Activated T-cell treated with anti-CD3 and anti-CD28 coated beads, Interleukin-2, amount 50 U/mL, for 72 hours (primary cell): ENCODE measurements at places on chromosomes 1 and 21. TPM values are rescaled to one million over a fixed set of nuclear protein-coding genes. Genes with fewer than 3 reads are reported as not detected.

DNA sequence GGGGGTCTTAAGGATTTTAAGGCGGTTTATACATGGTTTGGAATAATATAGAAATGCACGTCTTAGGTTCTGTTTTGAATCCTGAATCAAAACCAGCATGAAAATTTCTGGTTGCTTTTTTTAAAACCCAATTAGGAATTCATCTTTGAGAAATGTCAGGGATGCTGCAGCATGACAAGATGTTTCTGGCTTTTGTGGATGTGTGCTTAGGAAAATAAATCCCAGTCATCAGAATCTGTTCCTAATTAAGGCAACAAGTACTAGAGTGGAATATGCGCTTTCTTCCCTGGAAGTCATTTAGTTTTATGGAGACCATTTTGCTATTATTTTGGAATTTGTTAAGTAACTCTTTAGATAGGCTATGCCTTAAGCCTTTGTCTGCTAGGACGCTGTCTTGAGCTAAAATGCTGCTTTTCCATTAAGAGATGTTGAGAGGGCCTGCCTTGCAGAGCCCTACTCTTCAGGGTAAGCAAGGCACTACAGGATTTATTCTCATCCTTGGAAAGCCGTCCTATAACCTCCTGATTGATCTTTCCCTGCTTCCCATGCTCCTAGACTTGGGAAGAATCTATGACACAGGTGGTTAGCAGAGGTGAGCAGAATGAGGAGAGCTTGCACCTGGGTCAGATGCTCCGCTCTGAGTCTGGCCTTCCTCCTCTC lies 332.8 kb downstream of the DISC1 start:
- peaks cover 7% of the 10 kb centered on the region for H3K4me1 ChIP-seq
- H3K27ac ChIP-seq = no peak overlapping the region
- no peaks in the 10 kb centered on the region for H3K27me3 ChIP-seq
- H3K36me3 ChIP-seq = no peaks in the 10 kb centered on the region

- peaks cover 23% of the 10 kb centered on the region for H3K27me3 ChIP-seq
- H3K4me1 ChIP-seq = peaks cover 51% of the 10 kb centered on the region
- no peaks in the 10 kb centered on the region for H3K36me3 ChIP-seq
- H3K27ac ChIP-seq = no peak overlapping the region
- DNase-seq = no peak
These were observed 95.2 kb downstream of the KCNJ15 start for GRCh38 chr21:38351961-38352521.

DNA sequence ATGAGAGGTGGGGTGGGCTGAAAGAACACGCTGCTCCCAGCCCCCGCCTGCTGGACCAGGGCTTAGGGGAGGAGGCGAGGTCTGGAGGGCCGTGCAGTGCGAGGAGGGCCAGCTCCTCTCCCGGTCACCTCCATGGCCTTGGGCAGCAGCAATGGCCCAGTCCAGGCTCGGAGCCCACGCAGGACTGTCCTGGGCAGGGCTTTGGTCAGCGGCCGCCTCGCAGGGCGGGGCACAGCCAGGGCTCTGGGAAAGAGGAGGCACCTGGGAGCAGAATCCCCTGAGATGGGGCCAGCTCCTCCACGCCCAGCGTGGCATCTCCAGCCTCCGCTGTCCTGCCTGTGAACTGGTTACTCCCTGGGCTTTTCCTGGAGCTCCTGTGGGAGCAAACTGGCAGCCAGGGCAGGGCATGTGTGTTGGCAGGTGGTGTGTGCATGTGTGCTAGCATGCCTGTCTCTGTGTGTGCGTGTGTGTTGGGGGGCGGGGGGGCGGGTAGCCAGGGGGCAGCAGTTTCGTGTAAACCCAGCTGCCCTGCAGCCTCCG lies 27.4 kb downstream of the ARHGEF16 start:
- H3K27me3 ChIP-seq = no peaks in the 10 kb centered on the region
- H3K4me1 ChIP-seq = no peaks in the 10 kb centered on the region
- DNase-seq = no peak
- no peaks in the 10 kb centered on the region for H3K36me3 ChIP-seq

DNA sequence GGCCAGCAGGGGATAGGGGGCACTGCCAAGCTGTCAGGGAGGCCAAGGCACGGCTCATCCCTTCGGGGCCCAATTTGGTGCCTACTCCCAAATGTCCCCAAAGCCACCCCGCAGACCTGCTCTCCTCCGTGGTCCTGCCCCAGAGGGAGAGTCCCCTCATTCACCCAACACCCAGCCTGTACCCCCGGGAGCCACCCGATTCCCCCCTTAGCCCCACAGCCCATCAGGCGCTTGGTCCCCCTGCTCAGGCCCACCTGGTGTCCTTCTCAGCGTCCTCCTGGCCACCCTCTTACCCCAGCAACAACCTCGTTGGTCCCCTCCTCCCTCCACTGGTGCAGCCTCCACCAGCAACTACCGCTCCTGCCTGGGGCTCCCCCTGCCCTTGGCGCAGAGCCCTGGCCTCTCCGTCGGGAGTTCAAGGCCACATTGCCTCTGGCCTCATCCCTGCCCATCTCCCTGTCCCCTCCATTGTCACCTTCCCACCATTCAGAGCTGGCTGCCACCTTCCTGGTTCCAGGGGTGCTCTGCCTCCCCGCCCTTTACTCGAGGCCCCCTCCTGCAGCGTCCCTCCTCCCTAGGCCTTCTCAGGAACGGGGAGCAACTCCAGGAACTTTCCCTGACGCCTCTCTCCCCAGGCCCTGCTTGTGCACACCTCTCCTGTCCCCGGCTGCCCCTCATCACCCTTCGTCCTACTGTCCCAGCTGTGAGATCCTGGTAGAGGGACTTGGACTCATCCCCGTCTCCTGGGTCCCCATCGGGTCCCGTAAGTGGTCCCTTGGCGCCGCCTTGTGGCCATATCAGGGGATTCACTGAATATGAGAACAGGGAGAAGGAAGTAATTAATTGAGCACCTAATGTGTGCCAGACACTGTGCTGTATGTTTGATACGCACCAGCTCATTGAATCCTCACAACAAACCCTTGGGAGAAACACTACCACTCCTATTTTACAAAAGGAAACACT lies 73.9 kb downstream of the RAP1GAP start:
- H3K4me1 ChIP-seq = no peaks in the 10 kb centered on the region
- H3K27me3 ChIP-seq = peaks cover 11% of the 10 kb centered on the region
- H3K4me3 ChIP-seq = no peak overlapping the region
- DNase-seq = peak; percentile 68
- no peaks in the 10 kb centered on the region for H3K36me3 ChIP-seq
- no peak overlapping the region for H3K27ac ChIP-seq

DNA sequence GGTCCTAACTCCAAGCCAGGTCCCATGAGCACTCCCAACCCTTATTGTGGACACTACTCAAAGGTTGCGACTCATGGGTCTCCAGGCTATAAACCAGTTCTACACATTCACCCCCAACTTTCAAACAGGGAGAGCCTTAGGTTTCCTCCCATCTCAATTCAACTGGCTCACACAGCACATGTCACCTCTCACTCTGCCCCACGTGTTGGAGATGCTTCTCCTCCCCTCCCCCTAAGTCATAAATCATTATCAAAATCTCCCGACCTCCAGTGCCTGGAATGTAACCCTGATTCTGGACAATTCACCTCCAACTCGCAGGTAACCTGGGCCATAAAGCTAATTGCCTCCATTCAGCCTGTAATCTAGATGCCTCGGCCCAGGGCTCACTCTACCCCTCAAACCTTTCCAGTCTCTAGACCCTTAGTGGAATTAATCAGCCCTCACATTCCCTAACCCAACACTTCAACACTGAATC lies 595 bp downstream of the AK2 start:
- H3K27ac ChIP-seq = peak overlapping the region; percentile 72
- no peak for DNase-seq
- no peaks in the 10 kb centered on the region for H3K27me3 ChIP-seq

GRCh38 chr1:179036844-179037465 lies 11.3 kb downstream of the FAM20B start:
- no peaks in the 10 kb centered on the region for H3K27me3 ChIP-seq
- peak overlapping the region; percentile 4 for H3K27ac ChIP-seq
- H3K36me3 ChIP-seq = peaks cover 3% of the 10 kb centered on the region

- H3K4me1 ChIP-seq = peaks cover 17% of the 10 kb centered on the region
- H3K36me3 ChIP-seq = no peaks in the 10 kb centered on the region
- DNase-seq = no peak
- H3K4me3 ChIP-seq = no peak overlapping the region
These were observed 38.5 kb upstream of the KCNA3 start for GRCh38 chr1:110713221-110713620.

DNA sequence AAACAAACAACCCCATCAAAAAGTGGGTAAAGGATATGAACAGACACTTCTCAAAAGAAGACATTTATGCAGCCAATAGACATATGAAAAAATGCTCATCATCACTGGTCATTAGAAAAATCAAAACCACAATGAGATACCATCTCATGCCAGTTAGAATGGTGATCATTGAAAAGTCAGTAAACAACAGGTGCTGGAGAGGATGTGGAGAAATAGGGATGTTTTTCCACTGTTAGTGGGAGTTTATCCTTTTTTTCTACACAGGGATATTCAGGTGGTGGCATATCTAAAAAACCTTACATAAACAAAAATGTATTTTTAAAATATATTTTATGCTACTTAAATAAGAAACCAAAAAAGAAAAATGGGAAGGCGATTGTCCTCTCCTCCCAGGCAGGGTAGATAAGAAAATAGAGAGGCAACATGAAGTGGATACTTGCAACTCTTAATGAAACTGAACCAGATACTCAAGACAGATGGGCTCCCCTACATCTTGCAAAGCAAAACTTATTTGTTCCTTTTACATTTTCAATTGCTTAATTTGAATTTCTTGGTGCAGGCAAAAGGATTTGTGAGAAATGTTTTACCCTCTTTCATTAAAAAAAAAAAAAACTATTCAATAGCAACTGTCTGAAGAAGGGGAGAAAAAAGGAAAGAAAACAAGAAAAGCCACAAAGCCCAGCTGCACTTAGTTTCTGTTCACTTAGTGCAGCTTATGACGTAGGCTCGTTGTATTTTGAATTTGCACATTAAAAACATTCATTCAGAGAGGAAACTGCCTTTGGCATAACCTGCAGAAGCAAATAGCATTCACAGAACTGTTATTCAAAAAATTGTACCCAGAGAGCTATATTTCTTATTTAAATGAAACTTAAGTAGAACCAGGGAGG lies 36.9 kb upstream of the RGS1 start:
- H3K4me1 ChIP-seq = peaks cover 66% of the 10 kb centered on the region
- no peaks in the 10 kb centered on the region for H3K27me3 ChIP-seq
- peaks cover 1% of the 10 kb centered on the region for H3K36me3 ChIP-seq
- DNase-seq = no peak
- peak overlapping the region; percentile 93 for H3K27ac ChIP-seq
- peak overlapping the region; percentile 68 for H3K4me3 ChIP-seq

DNA sequence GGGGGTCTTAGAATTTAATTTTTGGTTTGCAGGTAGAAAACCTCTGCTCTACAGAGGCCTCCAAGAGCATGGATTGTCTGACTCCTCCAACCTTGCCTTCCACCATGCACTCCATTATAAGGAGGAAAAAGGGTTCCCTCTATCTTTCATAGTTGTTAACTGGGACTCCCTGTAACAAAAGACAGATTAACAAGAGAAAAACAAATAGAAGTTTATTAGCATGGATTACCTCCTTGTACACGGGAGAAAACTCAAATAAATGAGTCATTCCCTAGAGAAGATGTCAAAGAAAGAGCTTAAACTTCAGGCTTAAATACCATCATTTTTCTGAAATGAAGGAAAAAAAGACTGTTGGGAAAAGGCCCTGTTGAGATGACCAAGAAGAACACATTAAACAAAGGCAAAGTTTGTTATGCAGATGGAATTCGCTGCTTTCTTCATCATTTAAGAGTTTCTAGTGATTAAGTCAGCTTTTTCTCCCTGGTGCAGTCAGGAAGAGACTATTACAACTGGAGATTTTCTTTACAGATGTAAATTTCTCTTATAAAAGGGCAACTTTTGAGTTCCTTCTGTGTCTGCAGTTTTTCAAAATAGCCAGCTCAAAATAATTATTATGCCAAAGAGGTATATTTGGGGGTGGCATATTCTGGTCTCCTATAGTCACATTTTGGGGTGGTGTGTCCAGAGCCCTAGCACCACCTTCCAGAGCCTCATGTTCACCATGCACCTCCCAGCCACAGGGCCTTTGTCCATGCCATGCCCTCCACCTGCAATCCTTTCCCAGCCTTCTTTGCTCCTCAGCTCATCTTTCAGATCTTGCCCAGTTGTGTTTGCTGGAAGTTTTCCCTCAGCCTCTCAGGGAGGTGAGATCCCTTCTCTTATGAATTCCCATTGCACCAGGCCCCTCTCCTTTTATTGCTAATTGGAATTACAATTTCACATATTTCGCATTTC lies 63.1 kb upstream of the KLHDC7A start:
- H3K36me3 ChIP-seq = no peaks in the 10 kb centered on the region
- no peaks in the 10 kb centered on the region for H3K4me1 ChIP-seq
- no peak for DNase-seq
- H3K27me3 ChIP-seq = peaks cover 15% of the 10 kb centered on the region
- no peak overlapping the region for H3K4me3 ChIP-seq
- H3K27ac ChIP-seq = no peak overlapping the region

DNA sequence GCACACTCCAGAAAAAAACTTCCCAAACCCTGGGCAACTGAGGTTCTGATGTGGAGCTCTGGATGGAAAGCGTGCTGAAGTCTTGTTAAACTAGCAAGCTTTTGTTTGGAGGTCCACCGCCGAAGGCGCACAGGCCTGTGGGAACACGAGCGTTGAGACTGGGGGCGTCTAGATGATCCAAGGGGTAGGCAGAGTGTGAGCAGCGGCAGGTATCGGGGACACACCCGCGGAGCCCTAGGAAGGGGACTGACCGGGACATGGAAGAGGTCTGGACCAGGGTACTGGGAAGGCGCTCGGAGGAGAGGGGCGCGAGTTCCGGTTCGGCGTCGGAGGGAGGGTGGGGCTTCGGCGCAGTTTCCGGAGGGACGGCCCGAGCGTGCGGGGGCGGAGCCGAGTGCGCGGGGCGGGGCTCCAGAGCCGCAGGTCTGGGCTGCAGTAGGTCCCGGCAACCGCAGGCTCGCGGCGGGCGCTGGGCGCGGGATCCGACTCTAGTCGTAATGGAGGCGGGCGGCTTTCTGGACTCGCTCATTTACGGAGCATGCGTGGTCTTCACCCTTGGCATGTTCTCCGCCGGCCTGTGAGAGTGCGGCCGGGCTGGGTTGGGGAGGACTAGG lies at the start of gene SLC50A1:
TSS of gene SLC50A1 (plus strand) at position 438 of the 614 bp plus-strand sequence. CDS start at position 498, 60 bp downstream.
- H3K27ac ChIP-seq = peak within 1 kb of the TSS; percentile 97
- peak; percentile 97 for DNase-seq
- peak within 1 kb of the TSS; percentile 92 for H3K4me3 ChIP-seq
- no peaks in the 10 kb centered on the region for H3K27me3 ChIP-seq
- peaks cover 46% of the 10 kb centered on the region for H3K4me1 ChIP-seq

- DNase-seq = no peak
- H3K36me3 ChIP-seq = no peaks in the 10 kb centered on the region
- H3K27ac ChIP-seq = no peak within 1 kb of the TSS
- H3K4me3 ChIP-seq = peak within 1 kb of the TSS; percentile 76
- H3K27me3 ChIP-seq = no peaks in the 10 kb centered on the region
These were observed at the start of gene MAP1LC3C for GRCh38 chr1:241999026-241999425. Gene MAP1LC3C (minus strand): TSS chr1:241999098. CDS start chr1:241999008, 90 bp downstream.

The LCE1D gene
- total RNA-seq = not detected

The HAO2 gene
- not detected for total RNA-seq

The ZBTB8A gene
- 1.8 TPM for total RNA-seq
